Stimulated activated CD4-positive, alpha-beta T cell treated with anti-CD3 and anti-CD28 coated beads, Interleukin-1b, Interleukin-23, amount 100 ng/mL, for 48 hours (primary cell): ENCODE measurements at places on chromosomes 11 and 22.
A peak's percentile ranks its signal among the peaks of the same experiment; 100 is the strongest.

- no peak for DNase-seq
Observed at GRCh38 chr11:112656772-112657428, 304.3 kb upstream of the NCAM1 start.

- no peak for DNase-seq
Observed at GRCh38 chr11:132685174-132685611, 847.1 kb downstream of the OPCML start.

DNA sequence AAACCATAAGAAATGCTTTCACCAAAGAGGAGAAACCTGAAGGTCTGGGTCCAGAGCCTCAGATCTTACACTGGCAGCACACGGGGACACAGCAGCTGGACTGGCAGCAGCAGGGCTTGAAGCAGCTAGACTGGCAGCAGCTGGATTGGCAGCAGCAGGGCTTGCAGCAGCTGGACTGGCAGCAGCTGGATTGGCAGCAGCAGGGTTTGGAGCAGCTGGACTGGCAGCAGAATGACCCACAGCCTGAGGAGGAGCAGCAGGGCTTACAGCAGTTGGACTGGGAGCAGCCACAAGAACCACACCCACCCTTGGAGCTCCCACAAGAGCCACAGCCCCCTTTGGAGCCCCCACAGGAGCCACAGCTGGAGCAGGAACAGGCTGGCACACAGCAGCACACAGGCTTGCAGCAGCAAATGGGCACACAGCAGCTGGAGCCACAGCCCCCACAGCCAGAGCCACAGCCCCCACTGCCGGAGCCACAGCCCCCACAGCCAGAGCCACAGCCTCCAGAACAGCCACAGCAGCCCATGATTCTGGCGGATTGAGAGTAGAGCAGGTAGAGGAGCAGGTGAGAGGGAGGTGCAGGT lies at the start of gene KRTAP5-11:
TSS of gene KRTAP5-11 (minus strand) at position 567 of the 587 bp plus-strand sequence. CDS start at position 529, 38 bp downstream.
- DNase-seq: no peak

GRCh38 chr22:49789289-49790141 lies 38.2 kb downstream of the BRD1 start:
- peak; percentile 22 for DNase-seq

- no peak for DNase-seq
Observed at GRCh38 chr22:44130076-44130711, 50.5 kb upstream of the PARVG start.

- DNase-seq: no peak
Observed at GRCh38 chr11:1219834-1220815, 2.7 kb upstream of the MUC5B start.

DNA sequence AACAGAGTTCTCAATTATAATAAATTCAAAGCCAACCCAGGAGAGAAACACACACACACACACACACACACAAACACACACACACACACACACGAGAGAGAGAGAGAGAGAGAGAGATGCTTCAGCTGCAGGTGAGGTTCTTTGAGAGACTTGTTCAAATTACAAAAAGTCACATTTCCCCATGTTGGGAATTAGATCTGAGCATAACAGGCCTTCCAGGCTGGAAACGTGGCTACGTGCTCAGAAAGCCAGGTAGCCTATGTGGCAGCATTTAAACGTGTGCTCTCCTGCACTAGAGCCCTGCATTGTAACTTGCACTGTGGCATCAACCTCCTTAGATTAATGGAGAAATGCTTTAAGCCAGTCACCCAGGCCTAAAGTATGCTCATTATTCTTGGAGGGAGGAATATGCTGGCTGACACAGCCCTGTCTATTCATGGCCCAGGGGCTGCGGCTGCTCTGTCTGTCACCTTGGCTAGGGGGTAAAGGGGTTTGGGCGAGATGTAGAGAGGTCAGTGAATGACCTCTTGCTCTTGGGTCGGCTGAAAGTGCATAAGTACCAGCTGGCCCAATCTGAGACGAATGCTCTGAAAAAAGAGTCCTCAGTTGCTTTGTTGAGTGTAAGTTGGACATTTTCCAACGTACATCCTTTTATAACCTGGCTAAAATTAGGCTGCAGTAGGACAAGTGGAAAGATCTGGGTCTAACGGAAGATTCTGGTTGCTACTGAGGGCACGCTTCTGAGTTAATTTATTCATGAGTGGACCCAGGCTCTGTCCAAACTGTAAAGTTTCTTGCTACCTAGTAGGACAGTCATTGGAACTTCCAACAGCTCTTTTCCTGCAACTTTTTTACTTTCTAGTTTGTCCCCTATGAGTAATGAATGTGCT lies 171.1 kb upstream of the SEZ6L start:
- no peak for DNase-seq

- DNase-seq: no peak
Observed at GRCh38 chr22:41847300-41847699, 14.4 kb downstream of the SREBF2 start.

DNA sequence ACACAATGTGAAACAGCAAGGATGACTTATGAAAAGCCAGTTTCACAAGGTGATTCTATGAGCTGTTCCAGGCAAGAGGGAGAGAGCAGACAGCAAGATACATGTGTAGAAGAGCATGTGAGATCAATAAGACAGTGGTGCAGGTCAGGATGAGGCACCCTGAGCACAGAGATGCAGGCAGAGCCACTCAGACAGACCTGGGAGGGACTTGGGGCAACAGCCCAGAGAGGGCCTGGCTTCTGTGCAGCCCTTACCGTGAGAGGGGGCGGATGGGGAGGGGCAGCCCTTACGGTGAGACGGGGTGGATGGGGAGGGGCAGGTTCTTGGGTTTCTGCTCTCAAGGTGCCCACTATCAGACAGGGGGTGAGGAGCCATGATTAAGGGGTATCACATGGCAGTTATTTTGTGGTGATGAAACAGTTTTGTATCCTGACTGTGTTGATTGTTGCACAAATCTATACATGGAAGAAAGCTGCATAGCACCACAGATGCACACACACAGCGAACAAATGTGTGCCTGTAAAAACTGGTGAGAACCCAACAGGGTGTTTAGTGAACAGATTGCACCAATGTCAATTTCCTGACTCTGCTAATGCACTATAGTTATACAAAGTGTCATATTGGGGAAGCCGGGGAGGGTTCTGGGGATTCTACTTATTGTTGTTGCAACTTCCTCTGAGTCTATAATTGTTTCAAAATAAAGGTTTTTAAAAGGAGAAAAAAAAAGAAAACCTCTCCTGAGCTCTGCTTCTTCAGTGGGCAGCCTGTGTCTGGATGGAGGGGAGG lies 5.2 kb upstream of the C22orf42 start:
- no peak for DNase-seq

GRCh38 chr22:23113847-23114720 lies 27.7 kb downstream of the RSPH14 start:
- no peak for DNase-seq

- no peak for DNase-seq
Observed at GRCh38 chr11:93738647-93739081, 2.6 kb downstream of the TAF1D start.

- no peak for DNase-seq
Observed at GRCh38 chr11:65182258-65183170, 786 bp downstream of the CAPN1 start.

- DNase-seq: no peak
Observed at GRCh38 chr11:33387581-33387980, 130.4 kb downstream of the HIPK3 start.

- no peak for DNase-seq
Observed at GRCh38 chr22:45942344-45942743, 34.6 kb downstream of the WNT7B start.

DNA sequence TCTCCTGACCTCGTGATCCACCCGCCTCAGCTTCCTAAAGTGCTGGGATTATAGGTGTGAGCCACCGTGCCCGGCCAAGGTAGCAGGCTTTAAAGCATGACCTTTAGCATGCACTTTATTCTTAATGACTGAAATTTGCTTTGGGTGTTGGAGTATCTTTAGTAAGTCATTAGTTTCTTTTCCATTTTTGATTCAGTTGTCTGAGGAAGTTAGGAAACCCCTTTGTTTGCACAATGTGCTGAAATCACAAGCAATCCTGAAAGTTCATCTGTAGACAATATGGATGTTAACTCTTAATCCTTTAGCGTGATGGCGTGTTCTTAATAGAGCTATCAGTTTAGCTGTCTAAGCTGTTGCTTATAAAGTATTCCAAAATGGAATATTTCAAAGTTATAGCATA lies 16.8 kb downstream of the SDHD start:
- DNase-seq: no peak

GRCh38 chr22:48217596-48217995 lies 1455.1 kb downstream of the TBC1D22A start:
- DNase-seq: no peak

DNA sequence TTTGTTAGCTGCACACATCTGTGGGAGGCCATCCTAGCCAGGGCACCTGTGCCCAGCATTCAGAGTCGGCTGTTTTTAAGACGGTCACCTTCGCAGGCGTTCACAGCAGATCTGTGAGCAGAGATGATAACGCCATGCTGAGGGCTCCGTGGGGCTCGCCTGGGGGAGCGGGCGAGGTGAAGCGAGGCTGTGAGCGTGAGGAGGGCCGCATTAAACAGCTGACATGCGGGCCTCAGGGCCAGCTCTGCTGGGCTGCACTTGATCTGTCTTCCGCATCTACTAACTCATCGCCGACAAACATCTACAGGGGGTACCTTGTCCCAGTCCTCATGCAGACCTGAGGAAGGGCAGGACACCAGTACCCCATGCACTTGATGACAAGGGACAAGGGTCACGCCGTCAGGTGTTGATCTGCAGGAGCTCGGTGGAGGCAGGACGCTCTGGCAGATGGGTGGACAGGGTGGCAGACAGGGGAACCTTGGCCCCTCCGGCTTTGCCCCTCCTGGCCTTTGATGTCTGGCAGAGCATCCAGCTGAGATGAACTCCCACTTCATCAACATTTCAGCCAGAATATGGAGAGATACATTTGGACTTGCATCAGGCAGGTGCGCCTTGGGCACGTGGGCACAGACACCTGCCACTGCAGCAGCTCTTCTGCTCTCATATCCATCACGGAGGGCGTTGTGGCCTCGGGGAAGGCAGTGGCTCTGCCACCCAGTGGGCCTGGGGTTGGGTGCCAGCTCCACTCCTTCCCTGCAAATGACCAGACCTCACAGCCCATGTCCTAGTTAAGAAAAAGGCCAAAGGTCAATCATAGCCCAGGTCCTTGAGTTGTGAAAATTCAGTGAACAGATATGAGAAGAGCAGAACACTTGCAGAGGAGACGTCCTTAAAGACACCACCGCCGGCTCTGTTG lies 822.9 kb downstream of the BRD1 start:
- no peak for DNase-seq

DNA sequence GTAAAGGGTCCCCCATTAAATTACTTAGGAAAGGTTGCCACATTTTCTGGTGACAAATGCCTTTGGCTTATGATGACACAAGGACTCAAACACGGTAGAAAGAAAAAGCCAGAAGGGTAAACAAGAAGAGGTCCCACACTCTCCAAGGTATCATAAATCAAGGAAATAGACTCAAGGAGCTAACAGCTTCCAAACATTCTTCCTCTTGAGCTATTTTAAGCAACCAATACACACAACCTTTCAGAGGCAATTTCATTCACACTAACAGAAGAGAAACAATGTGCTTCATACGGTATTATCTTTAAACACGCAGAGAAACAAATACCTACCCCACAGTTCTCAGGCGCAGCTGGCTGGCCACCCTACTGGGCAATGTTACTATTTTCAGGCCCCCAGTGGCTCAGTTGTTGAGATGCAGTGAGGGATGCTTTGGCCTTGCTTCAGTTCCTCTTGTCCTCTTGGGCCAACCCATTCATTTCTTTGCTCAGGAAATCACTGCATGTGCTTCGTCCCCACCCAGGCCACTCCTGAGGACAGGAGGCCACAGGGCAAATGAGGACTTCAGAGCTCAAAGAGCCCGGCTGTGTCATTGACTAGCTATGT lies 15.8 kb downstream of the ABTB2 start:
- no peak for DNase-seq

- no peak for DNase-seq
Observed at GRCh38 chr11:19895776-19896175, 183.1 kb downstream of the NAV2 start.

GRCh38 chr11:63940786-63941185 lies 2.0 kb downstream of the NAA40 start:
- DNase-seq: no peak

DNA sequence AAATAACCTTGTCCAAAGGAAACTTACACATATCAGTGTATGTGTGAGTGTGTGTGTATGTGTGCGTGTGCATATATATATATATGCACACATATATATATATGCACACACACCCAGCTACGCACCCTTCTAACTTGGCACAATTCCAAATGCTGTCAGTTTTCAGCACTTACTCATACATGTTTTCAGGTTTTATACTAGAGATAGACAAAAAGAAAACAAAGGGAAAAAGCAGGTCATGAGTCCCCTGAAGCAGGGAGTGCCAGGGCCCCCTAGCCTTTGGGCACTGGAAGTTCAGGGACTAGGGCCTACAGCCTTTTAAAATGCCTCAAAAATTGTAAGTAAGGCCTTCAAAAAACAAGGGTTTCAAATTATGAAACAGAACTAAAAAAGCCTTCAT lies 265.4 kb downstream of the CADM1 start:
- no peak for DNase-seq

DNA sequence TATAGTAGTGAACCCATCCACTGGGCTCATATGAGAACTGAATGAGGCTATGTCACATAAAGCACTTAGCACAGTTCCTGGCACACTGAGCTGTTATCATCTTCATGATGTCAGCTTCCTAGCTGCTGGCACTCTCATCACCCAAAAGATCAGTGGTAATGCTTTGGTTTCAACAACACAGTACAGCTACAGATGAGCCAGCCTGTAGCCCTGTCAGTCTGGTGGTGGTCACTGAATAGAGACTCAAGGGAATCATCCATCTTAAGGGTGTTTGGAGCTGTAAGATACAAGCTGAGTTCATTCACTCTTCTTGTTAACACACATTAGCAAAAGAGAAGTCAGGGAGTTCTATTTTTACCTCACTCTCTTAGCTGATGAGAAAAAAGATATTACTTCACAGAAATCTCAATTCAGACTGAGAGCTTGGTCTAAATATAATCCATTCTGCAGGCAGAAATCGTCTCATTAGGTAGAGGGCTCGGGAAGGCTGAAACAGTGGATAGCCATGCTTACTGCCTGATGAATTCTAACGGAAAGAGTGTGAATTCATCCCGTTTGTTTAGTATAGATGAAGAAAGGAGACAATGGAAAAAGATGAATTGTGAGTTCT lies 6.3 kb upstream of the SLC1A2 start:
- DNase-seq: no peak

- no peak for DNase-seq
Observed at GRCh38 chr11:69167916-69168691, 12.4 kb downstream of the SMIM38 start.

DNA sequence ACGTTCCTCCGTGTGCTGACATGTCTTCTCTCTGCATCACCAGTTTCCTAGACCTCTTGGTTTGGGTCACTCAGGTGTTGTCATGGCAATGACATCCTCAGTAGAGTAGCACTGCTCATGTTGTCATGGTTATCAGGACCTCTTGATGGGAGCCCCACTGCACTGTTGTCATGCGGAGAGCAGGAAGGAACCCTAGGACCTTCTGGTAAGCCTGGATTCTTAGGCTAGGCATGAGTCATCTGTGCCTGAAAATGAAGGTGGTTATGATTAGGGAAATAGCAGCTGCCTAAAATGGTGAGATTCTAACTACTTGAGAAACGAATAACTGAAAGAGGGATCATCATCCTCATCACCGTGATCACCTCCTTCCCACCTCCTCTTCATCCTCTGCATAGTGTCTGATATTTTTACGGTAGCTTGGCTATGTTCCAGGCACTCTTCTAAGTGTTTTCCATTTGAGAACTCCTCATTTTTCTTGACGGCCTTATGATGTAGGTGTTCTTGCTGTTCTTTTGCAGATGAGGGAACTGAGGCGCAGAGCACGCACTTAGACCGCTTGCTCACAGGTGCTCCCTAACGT lies 858.4 kb downstream of the NTM start:
- no peak for DNase-seq
